H54 (cell line): ENCODE measurements at places on chromosomes 2 and 18.
A peak's percentile ranks its signal among the peaks of the same experiment; 100 is the strongest.

- DNase-seq, result no peak
These were observed 18.7 kb downstream of the MEMO1 start for GRCh38 chr2:31992025-31992579.

- no peak for DNase-seq
These were observed 106.3 kb upstream of the CD302 start for GRCh38 chr2:159904127-159904958.

DNA sequence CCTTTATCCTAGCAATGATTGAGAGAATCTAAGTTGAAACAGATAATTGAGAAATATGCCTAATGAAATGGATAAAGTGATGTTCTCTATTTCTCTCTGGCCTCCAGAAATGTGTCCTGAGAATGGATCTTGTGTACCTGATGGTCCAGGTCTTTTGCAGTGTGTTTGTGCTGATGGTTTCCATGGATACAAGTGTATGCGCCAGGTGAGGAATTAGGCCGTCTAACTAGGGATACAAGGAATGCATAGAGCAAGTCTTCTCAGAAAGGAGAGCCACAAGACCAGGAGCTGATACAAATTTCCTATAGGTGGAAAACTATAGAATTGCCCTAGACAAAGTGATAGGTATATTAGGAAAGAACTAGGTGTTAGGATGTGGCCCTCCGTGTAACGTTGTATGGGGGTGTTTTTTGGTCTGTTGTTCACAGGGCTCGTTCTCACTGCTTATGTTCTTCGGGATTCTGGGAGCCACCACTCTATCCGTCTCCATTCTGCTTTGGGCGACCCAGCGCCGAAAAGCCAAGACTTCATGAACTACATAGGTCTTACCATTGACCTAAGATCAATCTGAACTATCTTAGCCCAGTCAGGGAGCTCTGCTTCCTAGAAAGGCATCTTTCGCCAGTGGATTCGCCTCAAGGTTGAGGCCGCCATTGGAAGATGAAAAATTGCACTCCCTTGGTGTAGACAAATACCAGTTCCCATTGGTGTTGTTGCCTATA is 592 bp upstream of the CAD start:
- DNase-seq, result no peak

GRCh38 chr2:216858312-216858711 is 1.6 kb downstream of the TNP1 start:
- no peak for DNase-seq

DNA sequence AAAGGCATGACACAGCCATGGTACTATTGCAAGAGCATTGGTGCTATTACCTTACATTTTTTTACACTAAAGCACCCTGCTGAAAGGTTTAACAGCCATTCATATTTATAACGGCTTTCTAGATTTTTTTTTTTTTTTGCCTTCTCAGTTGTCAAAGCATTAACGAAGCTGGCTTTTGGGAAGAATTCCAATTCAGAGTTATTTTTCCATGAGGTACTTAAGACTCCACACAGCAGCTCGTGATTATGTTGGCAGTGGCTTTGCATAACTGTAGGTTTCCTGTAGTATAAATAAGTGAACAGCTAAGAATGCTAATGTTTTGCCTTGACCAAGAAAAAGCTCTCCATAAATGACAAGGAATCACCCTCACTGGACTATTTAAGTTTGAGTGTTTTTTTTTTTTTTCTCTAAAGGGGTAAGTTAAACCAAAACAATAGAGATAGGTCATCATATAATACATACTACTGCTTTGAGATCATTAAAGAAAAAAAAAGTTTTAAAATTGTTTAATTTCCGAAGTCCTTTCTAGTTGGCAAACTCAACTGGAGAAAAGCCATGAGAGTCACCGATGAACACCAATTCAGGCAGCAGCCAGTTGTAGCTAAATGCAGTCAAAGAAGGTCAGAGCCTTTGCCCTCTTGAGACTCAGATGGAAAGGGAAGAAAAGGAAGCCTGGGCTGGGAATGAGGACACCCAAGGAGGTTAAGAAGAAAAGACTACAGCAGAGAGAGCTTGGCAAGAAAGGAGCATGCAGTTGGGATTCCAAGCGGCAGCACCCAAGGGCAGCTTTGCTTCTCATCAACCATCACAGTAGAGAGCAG is 187.4 kb upstream of the NCKAP5 start:
- DNase-seq, result no peak

GRCh38 chr2:207468488-207468887 is 61.3 kb upstream of the CREB1 start:
- no peak for DNase-seq

- no peak for DNase-seq
These were observed 64.1 kb downstream of the PTPN4 start for GRCh38 chr2:119823734-119824334.

- no peak for DNase-seq
These were observed 1438.0 kb upstream of the ZEB2 start for GRCh38 chr2:145957929-145958328.

DNA sequence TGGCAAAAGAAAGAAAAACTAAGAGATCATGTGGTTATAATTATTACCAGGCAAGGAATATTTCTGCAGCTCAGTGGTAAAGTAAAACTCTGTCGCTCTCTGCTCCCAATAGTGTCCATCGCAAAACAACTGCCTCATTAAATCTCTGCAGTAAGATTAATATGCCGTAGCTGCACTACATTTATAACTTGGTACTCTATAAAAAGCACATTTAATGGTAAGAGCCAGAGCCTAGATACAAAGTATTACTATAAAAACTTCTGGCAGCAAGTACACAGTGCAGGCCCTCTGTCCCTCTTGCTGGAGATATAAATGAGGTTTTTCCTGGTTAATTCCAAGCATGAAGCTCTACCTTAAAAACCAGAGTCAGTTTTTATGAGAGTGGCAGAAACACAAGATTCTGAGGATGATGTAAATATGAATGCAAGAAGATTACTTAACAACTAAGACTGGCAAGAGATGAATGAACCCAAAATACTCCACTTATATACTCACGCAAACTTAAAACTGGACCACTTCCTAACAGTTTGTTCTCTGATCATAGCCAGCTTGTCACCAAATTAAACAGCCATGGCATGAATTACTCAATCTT is 25.5 kb downstream of the ZNF521 start:
- DNase-seq, result no peak

GRCh38 chr2:32192418-32192817 is 26.8 kb downstream of the SLC30A6 start:
- DNase-seq, result no peak

GRCh38 chr2:113877711-113878598 is 11.9 kb upstream of the ACTR3 start:
- no peak for DNase-seq

- no peak for DNase-seq
These were observed 322.8 kb downstream of the RIT2 start for GRCh38 chr18:42792731-42793130.

DNA sequence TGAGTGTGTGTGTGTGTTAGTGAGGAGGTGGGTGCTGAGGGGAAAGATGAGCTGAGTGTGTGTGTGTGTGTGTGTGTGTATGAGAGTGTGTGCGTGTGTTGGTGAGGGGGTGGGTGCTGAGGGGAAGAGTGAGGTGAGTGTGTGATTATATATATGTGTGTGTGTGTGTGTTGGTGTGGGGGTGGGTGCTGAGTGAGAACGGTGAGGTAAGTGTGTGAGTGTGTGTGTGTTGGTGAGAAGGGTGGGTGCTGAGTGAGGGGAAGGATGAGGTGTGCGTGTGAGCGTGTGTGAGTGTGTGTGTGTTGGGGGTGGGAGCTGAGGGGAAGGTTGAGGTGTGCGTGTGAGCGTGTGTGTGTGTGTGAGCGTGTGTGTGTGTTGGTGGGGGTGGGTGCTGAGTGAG is 322.0 kb upstream of the NT5C1B start:
- DNase-seq, result no peak

GRCh38 chr2:178589335-178589734 is 109.1 kb downstream of the PLEKHA3 start:
- no peak for DNase-seq

- DNase-seq, result no peak
These were observed 55.6 kb downstream of the MRPL35 start for GRCh38 chr2:86254576-86255538.

DNA sequence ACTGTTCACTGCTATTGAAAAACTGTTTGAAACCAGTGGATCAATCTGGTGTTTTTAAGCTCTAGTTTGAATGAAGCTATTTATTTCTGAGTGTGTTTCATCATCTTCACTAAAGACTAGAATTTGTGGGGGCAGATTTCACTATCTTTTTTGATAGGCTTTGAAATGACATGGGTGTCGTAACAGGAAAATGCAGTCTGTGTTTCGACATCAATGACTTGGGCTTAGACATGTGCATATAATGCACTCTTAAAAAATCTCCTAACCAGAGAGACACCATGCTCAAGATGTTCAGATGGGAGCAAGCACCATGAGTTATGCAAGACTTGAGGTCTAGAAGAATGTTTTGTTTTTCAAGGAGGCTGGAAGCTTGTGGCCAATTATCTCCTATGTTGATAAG is 221.6 kb downstream of the GPD2 start:
- DNase-seq, result no peak

GRCh38 chr2:101653469-101653868 is 44.0 kb upstream of the MAP4K4 start:
- no peak for DNase-seq

DNA sequence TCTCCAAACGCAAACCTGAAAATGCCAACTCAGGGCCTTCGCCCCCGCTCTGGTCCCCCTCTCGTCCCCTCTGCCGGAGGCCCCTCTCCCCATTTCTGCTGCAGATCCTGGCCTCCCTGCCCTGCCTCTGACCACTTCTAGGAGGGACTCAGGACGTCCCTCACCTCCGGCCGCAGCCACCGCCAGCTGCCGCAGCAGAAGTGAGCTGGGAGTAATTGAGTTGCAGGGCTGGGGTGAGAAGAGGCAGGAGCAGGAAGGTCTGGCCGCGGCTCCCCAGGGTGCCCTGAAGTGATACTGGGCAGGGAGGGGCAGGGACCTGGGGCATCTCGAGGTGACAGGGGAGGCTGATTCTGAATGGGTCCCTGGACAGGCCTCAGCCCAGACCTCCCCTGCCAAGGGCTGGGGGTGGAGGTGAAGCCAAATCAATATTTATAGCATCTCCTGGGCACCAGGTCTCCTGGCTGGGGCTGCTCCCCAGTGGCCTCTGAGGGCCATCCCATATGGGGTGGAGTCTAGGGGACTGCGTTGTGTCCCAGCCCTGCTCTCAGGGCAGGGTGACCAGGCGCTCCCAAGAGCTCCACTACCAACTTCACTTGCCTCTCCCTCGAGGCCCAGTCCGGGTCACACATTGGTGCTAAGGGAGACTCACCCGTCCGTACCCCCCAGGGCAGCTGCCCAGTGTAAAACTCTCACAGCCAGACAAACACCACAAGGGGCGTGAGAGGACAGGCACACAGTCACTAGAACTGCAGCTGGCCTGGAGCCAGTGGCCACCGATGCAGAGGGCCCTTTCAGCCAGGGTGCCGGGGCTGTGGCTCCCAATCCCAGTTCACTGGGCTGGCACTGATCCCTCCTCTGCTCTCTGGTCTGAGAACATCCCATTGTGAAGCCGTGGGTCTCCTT is 33.0 kb downstream of the KCNIP3 start:
- DNase-seq, result no peak

DNA sequence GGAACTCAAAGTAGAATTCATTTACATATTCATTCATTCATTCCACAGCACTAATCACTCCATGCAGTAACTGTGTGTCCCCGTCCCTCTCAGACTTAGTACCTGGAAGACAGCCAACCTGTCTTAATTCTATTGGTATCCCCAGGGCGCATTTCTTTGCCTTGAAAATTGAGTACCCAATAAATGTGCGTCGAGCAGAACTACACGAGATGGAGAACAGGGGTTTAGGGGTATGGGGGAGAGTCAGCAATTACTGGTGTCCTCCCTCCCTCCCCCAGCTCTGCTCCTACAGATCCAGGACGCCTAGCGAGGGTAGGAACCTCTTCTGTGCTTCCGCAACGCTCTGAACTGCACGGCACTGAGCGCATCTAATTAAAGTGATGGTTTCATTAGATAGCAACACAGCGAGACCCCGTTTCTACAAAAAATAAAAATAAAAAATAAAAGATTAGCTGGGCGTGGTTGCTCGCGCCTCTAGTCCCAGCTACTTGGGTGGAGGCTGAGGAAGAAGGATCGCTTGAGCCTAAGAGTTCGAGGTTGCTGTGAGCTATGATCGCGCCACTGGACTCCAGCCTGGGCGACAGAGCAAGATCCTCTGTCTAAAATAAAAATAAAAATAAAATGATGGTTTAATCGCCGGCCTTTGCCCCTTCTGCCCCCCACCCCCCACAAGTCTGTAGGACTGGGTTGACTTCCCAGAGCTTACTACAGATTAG is 614 bp upstream of the FKBP1B start:
- no peak for DNase-seq

DNA sequence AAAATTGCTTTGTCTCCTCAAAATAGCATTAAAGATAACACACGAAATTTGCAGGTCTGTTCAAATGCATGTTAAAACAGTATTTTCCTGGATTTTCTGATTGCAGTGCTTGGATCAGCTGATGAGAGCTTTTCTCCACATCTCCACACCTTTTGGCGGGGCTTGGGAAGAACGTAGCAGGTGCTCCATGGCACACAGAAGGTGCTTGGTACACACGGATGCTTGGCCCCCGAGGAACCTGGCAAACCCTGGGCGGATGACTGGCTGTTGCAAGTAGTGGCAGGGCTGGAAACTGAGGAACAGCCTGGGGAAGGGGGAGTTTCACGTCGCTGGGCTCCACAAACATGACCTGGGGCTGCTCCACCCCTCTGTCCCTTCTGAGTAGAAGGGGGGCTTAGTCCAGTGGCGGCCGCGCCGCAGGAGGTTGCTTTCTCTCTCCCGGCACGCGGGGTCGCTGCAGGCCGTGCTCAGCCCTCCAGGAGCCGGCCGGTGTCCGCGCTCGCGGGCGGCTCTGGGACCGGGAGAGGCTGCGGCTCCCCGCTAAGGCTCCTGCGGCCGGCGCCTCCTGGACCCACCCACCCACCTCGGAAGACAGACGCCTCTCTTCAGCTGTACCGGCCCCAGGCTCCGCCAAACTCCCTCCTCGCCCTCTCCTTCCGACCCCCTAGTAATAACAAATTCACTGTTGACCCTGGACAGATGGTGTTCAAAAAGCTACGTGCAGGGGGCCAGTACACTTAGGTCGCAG is 69.3 kb downstream of the MARCO start:
- peak; percentile 43 for DNase-seq

DNA sequence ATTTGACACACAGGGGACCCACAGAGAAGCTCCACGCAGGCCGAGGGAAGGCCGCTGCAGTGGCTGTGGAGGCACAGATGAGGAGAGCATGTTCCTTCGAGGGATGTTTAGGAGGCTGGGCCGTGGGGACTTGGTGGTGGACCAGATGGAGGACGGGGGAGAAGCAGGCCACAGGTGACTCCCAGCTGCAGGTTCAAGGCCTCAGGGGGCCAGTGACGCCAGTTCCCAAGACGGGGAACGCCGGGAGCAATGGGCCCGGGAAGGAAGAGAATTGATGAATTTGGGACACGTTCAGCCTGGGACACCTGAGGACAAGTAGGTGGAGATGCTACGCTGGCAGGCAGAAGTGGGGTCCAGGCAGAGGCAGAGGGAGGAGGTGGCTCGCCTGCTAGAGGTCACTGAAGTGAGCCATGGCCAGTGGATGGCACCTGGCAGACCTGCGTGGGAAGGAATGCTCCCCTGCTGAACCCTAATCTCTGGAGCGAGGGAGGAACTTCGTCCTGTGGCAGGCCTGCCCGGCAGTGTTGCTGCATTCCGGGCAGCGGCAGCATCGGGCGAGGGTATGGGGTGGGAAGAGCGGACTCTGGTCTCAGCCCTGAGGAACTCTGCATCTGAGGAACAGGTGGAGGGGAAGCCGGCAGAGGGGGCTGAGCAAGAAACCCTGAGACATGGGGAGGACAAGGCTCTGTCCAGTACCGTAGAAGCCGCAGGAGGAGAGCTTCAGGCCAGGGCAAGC is 25.2 kb upstream of the HPCAL1 start:
- no peak for DNase-seq
